Glomerular endothelial cell (primary cell): ENCODE measurements at places on chromosomes 12 and 14.

- DNase-seq: no peak
Measured at GRCh38 chr12:47984331-47984801, 19.9 kb downstream of the COL2A1 start.

- no peak for DNase-seq
Measured at GRCh38 chr12:122030424-122031035, 8.8 kb downstream of the BCL7A start.

- no peak for DNase-seq
Measured at GRCh38 chr12:71010143-71010479, 89.6 kb upstream of the PTPRR start.

DNA sequence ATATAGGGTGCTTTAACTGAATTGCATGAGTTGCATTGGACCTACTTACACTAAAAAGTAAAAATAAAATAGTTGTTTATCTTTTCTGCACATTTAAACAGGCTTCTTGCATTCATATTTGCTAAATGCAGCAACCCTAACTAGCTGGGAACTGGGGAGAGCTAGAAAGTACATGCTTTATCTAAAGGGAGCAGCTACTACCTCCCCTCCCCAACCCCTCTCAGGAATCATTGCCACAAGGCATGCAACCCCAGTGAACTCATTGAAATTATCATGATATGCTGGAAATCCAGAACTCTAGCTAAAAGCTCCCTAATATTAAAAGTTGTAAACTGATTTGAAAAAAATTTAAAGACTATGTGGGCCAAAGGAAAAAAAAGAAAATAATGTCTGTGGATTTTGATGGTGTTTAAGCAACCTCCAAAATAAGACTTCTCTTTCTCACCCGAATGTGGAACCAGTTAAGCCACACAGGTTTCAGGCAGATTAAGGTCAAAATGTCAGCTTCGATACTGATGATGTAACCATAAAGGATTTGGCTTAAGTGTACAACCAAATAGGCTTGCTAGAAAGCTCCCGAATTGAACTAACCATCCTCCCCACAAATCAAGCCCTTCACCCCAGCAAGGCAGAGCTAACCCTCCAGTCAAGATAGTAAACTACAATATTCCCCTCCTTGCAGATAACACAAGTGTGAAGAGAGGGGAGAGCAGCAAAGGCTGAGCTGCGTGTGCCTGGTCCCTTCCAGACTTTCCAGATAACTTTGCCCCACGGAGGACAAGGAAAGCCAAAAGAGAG, 13.8 kb upstream of the POC1B start:
- no peak for DNase-seq

- DNase-seq: no peak
Measured at GRCh38 chr12:21265932-21266331, 68.8 kb downstream of the SLCO1A2 start.

DNA sequence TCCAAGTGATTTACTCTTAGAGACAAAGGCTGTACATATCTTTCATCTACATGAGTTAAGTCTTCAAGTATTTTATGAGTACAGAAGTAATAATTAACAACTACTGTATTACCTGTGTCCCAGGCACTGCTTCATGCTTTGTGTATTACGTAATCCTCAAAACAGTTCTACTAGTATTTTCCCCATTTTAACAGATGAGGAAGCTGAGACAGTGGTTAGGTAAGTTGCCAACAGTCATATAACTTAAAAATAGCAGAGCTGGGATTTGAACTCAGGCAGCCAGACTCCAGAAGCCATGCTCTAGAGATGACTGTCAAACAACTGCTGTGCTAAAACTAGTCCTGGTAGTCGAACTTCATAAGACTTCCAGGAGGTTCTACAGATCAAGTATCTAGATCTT, 10.7 kb downstream of the TRMT5 start:
- DNase-seq: no peak

DNA sequence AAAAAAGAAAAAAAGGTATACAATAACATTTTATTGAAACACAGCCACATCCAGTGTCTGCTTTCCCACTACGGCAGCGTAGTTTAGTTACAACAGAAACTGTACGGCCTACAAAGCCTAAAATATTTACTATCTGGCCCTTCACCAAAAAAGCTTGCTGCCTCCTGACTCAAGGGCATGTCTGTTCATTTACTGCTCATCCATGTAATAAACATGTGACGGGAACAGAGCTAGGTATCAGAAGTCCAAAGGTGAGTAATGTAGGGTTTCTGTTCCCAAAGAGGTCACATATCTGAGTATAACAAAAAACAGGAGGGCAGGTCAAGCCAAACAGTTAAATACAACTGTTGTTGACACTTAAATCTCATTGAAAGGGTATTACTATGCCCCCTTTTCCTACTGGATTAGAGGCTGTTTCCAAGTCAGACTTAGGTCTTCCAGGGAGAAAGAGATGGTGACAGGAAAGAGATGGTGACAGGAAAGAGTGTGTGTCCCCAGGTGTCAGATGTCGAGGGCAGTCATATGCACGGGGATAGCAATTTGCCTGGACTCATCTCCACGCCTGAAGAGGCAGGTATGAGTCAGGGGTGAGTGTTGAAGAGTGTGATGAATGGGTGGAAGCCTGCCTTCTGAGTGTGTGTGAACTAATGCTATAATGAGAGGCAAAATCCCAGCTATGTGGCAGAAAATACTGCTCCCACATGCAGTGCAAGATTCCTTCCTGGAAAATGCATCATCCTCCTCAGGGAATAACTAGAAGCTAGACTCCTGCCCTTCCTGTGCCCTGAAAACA, 77.7 kb downstream of the MAP3K9 start:
- DNase-seq: no peak

- DNase-seq: peak; percentile 42
Measured at GRCh38 chr14:85165094-85165493, 364.9 kb upstream of the FLRT2 start.
